AG04449 (cell line): ENCODE measurements at places on chromosomes 6 and 20.
A peak's percentile ranks its signal among the peaks of the same experiment; 100 is the strongest.

DNA sequence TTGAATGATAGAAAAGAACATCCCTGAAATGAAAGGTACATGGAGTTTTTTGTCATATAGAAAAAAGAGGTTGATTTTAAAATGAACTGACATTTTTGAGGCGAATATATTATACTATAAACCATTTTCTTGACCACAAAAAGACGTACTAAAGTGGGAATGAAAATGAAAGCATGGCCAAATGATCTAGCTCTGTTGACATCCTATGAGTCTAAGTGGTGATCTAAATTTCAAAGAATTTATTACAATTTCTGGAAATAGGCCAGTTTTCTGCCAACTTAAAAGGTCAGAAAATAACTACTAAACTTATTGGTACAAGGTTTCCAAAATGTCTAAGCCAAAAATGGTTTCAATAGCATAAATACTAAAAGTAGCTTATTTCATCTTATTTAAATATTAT lies 536.8 kb downstream of the EYS start:
- no peak for DNase-seq

DNA sequence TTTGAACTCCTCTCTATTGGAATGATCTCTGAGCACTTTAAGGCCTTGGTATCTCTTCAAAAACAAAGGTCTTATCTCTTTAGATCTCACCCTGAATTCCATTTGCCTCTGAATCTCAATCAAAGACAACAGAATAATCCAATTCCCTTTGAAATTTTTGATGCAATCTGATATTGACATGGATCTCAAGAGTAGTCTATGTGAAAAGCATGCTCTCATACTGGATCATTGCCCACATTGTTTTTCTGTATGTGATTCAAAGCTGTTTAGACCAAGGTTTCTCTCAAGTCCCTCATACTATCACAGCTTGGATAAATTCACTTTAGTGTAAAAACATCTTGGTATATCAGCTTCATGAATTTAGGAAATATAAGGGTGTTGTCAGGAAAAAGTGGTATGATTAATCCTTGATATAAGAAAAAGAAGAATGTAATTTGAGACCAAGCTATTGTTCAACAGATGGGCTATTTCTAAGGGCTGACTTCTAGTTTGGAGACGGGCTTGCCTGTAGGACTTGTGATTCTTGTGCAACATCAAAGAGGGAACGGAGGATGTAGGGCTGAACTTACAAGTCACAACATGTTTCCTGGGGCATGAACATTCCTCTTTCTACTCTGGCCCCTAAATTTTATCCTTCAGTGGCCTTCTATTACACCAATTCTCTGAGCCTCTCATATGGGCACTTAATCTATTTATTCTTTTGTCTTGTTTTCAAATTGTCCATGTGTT lies 77.9 kb upstream of the CITED2 start:
- DNase-seq = no peak

- no peak for DNase-seq
These were observed 69.5 kb downstream of the CSE1L start for GRCh38 chr20:49115564-49115963.

DNA sequence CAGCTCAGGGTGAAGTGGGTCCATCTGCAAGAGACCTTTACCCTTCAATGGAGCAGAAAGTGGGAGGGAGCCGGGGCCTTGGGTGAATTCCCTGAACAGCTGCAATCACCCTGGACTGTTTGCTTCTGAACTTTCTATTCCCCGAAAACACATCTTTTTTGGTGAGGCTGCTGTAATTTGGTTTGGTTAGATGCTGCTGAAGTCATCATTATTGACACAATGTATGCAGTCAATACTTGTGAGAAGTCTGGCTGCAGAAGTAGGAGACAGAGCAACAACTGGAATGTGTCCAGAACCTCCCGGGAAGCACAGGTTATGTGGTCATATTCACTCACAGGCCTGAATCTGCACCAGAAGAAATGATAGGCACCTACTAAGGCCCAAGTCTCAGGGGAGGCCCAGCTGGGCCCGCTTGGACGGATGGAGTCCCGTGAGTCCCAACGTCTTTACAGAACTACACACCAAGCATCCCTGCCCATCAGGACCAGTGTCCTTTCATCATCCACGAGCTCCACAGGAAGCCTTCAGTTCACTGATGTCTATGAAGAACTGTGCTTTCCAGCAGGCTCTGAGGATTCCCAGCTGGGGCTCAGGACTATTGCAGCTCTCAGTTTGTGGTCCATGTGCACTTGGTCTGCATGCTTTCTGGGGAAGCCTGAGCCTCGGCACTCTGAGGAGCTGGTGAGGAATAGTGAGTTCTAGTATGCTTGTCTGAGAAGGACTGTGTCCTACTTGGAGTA lies 177.6 kb downstream of the THBS2 start:
- no peak for DNase-seq

DNA sequence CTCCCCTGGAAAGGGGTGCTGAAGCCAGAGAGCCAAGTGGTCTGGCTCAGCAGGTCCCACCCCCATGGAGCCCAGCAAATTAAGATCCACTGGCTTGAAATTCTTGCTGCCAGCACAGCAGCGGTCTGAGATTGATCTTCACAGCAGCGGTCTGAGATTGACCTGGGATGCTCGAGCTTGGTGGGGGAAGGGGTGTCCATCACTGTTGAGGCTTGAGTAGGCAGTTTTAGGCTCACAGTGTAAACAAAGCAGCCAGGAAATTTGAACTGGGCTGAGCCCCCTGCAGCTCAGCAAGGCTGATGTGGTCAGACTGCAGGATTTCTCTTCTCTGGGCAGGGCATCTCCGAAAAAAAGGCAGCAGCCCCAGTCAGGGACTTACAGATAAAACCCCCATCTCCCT lies 41.3 kb upstream of the B3GAT2 start:
- DNase-seq = no peak

GRCh38 chr6:91654793-91655192 lies 1067.9 kb upstream of the MAP3K7 start:
- no peak for DNase-seq

DNA sequence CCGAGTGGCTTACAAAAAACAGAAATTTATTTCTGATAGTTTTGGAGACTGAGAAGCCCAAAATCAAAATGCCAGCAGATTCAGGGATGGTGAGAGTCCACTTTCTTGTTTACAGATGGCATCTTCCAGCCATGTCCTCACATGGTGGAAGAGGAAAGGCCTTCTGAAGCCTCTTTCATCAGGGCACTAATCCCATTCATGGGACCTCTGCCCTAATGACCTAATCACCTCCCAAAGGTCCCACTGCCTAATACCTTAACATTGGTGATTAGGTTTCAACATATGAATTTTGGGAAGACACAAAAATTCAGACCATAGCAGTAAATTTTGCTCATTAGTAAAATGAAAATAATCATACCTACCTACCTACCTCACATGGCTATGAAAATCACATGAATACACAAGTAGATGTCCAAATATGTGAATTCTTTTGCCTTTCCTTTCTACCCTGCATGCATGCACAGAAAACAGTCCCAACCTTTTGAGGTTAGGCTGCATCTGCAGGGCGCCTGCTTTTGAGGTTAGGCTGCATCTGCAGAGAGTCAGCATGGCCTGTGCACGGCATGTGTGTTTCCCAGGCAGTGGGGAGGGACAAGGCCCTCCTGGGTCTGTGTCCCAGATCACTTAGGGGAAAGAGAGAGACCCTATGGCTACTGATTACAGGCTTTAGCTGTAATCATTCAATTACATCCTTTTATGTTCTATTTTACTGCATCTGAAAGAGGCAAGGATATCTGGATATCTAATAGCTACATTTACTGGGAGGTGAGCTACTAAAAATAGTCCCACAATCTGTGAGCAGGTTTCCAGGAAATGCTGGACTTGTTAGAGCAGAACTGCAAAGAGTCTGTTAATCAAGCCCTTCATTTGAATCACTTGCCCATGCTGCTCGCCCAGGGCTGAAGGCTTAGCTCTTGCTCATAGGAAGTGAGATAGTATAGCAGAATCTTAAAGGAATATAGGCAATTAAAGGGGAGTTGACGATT lies 497.7 kb upstream of the MARCKS start:
- no peak for DNase-seq

- no peak for DNase-seq
These were observed 2.2 kb downstream of the SNTA1 start for GRCh38 chr20:33441142-33441955.

DNA sequence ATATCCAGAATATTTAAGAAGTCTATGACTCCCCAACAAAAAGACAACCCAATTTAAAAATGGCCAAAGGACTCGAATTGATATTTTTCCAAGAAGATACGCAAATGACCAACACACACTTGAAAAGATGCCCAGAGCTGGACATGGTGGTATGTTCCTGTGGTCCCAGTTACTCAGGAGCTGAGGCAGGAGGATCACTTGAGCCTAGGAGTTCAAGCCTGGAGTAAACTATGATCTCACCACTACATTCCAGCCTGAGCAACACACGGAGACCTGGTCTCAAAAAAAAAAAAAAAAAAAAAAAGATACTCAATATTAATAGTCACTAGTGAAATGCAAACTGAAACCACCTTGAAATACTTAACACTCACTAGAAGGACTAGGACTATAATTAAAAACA lies 12.2 kb upstream of the ARMC2 start:
- DNase-seq = no peak

DNA sequence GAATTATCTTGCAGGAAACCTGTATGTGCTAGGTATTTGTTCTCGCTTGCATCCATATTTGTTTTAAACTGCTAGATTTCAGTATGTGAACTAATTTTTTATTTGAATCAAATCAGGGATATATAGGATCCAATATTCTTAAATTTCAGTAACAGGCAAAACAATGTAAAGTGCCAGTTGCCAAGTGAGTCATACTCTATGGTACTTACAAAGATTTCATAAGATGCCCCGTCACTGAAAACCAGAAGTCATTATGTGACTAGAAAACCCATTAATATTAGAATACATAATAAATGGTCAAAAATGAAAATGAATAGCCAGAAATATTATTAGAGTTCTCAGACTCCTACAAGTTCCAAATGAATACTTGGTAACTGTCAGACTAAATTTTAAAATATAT lies 481.2 kb downstream of the TFAP2A start:
- DNase-seq = no peak

- no peak for DNase-seq
These were observed 13.1 kb downstream of the PRDM1 start for GRCh38 chr6:106099235-106099537.

- DNase-seq = no peak
These were observed 105.6 kb downstream of the ZDHHC14 start for GRCh38 chr6:157486572-157486971.

GRCh38 chr6:42113936-42114636 lies 28.3 kb downstream of the C6orf132 start:
- DNase-seq = no peak

DNA sequence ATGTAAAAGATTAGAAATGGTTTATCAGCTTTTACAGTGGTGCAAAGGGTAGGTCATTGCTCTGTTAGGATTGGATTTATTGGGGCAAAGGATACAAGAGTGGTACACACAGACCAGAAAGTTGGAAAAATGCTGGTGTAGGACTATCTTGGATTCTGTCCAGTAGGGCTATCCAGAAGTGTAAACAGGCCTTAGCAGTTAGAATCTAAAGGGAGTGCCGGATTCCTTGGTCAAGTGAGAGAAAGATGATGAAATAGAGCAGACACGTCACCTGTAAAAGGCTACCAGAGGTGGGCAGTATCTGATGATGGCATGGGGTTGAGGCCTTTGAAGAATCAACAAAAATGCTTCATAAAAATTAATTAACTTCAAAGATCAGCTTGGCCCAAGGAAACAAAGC lies 975.9 kb downstream of the KIF16B start:
- DNase-seq = no peak

- DNase-seq = no peak
These were observed 101.5 kb downstream of the SYCP2 start for GRCh38 chr20:59831916-59832270.

DNA sequence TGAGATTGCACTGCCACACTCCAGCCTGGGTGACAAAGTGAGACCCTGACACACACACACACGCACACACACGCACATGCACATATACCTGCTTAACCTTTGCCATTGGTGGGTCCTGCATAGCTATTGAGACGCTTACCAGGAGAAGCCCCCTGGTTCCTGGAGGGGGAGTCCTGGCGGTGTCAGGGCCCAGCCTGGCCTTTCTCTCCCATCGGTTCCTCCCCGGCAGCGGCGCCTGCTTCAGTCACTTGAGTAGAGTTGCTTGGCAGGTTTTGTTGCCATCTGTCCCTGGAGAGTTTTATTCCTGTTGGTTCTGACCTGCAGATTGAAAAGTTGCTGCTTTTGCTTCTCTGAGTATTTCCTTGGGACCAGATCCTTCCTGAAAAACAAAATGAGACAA lies 20.6 kb upstream of the FAM209A start:
- no peak for DNase-seq

- no peak for DNase-seq
These were observed 872 bp upstream of the RIMS4 start for GRCh38 chr20:44811150-44811685.

DNA sequence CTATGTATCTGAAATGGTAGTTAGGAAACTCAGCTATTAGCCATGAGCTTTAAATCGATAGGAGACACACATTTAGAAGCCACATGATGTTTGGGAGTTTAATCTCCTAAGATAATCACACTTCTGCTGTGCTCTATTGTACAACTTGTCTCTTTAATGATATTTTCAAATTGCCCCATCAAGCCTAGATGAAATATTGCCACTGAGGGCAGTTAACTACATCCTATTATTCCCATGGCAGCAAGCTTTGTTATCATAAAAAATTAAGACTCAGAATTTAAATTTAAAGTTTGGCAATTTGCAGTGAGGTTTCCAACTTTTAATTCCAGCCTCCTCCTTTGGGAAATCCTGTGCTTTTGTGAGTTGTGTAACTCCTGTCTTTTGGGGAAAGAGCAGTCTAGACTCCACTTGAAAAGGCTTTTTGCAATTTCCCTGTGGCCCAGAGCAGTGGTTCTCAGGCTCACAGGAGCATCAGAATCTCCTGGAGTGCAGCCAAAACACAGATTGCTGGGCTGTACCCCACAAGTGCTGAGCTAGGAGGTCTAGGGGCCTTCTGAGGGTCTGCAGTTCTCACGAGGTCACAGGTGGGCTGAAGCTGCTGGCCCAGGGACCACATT lies 792.4 kb downstream of the QKI start:
- no peak for DNase-seq

- no peak for DNase-seq
These were observed 353.7 kb downstream of the FRK start for GRCh38 chr6:115706981-115707380.

GRCh38 chr6:121535777-121536176 lies 100.3 kb downstream of the GJA1 start:
- DNase-seq = no peak

DNA sequence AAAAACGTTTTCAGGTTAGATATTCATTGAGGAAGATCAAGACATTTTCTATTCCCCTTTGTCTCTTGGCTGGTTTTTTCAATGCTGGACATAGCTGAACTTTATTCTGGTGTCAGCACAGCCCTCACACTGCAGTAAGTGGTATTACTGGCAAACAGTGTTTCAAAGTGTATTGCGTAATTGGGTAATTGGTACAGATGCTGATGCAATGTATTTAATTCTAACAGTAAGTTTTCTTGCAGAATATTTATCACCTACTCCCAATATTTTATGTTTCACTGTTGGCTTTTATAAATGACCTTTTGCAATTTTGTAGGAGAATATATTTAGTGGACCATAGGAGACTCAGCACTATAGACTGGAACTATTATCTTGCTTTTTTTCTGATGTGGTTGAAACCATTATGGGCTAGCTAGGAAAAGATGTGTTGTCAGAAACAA lies 287.6 kb upstream of the SOX4 start:
- DNase-seq = peak; percentile 12
